Suprapubic skin (tissue), 4 donors: ENCODE measurements at places on chromosomes 3 and 15.

- DNase-seq, result no peak
Observed at GRCh38 chr3:9253327-9253726, 3.9 kb upstream of the SRGAP3 start.

DNA sequence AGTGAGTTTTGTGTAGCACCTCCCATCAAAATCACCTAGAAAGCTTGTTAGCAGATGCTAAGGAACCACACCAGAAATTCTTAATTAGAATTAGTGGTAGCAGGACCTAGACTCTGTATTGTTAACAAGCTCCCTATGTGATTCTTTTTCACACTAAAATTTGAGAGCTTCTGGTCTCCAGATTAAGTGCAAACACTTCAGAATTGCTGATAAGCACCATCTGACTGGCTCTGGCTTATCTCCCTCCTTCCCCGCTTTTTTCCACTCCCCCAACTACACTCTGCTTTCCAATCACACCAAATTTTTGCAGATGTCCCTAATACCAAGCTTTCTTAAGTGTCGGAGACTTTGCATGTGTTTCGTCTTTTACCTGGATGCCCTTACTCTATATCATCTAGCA lies 410.1 kb upstream of the DPH6 start:
- no peak for DNase-seq

- DNase-seq, result no peak
Observed at GRCh38 chr3:24069045-24069444, 124.0 kb downstream of the NR1D2 start.

DNA sequence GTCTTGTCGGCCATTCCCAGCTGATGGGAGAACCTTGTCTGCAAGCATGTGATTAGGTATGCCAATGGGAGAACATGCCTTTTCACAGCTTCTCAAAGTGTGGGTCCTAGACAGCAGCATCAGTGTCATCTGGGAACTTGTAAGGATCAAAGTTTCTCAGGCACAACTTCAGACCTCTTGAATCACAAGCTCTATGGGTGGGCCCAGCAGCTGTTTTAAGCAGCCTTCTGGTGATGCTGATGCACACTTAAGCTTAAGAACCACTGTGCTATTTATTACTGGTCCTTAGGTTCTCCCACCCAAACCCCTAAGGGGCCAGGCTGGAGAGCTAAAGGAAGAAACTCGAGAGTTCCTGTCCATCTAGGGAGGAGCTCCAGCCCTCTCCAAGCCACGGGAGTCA lies 453.9 kb upstream of the PROK2 start:
- DNase-seq, result no peak

DNA sequence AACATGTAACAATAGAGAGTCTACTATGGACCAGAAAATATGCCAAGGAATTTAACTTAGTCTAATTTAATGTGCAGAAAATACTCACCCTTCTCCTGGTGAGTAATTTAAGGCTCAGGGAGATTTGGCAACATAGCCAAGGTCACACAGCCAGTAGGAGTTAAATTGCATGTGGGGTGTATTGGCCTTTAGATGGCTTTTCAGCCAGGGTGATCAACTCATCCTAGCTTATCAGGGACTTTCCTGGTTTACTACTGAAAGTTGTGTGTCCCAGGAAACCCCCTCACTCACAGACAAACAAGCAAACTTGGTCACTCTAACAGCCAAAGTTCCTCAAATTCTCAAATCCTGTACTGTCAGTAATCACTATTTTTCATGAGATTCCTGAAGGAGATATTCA lies 2.6 kb upstream of the SLC9A9 start:
- DNase-seq, result no peak

- no peak for DNase-seq
Observed at GRCh38 chr15:73630921-73631362, 2.2 kb downstream of the NPTN start.

GRCh38 chr15:73442421-73442820 lies 543 bp upstream of the REC114 start:
- DNase-seq, result no peak

- DNase-seq, result no peak
Observed at GRCh38 chr15:66647358-66647757, 54.7 kb upstream of the SMAD6 start.
